ENCODE measurements at places on chromosomes 1 and 21.

DNA sequence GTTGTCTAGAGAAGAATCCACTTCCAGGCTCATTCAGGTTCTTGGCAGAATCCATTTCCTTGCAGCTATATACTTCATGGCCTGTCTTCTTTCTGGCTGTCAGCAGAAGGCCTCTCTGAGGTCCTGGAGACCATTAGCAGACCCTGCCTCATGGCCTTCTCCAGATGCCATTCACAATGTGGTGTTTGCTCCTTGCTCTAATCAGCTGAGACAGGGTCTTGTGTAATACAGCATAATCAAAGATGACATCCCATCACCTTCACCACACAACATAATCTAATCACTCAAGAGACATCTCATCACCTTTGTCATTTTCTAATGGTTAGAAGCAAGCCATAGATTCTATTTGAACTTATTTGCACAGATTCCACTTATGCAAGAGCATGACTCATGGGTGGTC is 403.9 kb upstream of the LRRC7 start:
- DNase-seq: no peak

DNA sequence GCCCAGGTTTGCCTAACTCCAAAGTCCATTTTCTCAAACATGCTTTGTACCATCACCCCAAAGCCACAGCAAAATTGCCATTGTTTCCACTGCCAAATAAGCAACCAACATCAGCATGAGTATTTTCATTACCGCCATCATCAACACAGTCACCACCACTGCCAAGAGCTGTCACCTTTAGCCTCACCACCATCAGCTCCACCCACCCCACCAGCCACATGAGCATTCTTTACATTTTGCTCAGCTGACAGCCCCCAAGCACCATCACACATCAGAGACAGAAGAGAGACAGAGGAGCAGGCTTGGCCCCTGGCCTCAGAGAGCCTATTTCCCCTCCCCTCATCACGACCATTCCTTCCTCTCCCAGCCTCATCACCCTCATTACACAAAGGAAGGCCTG is 42.7 kb downstream of the TAS1R2 start:
- no peak for DNase-seq

DNA sequence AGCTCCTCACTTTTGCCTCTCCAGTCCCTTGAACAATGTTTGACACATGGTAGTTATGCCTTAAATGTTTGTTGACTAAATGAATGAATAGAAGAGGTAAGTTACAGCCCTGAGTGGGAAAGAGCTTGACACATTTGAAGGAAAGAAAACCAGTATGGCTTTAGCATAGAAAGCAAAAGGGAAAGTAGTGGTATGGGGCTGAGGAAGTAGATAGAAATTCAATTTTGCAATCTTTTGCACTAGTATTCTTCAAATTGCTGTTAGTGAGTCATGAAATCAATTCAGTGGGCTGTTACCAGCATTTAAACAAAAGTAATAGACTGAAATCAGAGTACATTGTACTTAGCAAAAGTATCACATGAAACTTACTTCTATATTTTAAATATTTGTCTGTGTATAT is 21.1 kb downstream of the PLA2G4A start:
- DNase-seq: no peak

DNA sequence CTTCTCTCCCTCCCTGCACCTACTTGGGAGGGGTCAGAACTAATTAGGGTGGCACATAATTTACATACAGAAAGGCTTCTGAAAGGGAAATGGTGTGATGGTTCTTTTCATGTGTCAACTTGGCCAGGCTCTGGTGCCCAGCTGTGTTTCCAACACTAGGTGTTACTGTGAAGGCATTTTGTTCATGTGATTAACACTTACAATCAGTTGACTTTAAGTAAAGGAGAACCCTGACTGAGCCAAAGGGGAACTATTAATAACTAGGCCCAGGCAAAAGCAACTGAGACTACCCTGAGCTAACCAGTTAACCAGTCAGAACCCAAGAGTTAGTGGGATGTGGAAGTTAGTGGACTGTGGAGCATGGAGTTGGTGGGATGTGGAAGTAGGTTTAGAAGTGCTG is 114.9 kb downstream of the SEC16B start:
- no peak for DNase-seq

GRCh38 chr1:233193741-233194140 is 101.8 kb downstream of the PCNX2 start:
- no peak for DNase-seq

DNA sequence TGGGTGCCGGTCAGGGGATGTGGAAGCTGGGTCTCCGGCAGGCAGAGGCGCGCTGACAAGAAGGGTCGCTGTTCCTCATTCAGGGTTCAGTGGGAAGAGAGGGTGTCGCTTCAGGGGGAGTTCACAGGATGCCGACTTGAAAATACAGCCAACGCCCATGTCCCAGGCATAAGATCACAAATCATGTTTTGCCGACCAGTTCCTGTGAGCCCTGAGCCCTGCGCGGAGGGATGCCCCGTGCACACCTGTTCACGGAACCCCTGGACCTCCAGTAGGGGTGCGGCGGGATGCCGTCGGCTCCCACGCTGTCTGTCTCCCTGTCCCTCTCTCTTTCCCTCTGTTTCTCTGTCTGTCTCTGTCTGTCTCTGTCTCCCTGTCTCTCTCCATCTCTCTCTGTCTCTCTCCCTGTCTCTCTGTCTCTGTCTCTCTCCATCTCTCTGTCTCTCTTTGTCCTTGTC is 26.8 kb downstream of the TP73 start:
- no peak for DNase-seq

- DNase-seq: no peak
Measured at GRCh38 chr1:240808381-240808780, 196.4 kb upstream of the GREM2 start.

DNA sequence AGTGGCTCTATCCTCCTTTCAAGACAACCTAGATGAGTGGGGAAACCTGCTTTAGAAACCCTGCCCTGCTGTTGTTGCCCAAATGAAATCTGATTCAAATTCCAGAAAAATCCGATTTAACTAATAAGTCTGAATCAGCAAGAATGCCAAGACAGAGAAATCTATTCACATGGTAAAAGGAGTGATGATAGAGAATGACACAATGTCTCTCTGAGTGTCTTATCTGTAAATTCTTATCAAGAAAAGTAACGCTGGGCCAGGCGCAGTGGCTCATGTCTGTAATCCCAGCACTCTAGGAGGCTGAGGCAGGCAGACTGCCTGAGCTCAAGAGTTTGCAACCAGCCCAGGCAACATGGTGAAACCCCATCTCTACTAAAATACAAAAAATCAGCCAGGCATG is 13.7 kb upstream of the GUCA2A start:
- DNase-seq: no peak

GRCh38 chr1:44609768-44610526 is 64.3 kb downstream of the TMEM53 start:
- no peak for DNase-seq

- no peak for DNase-seq
Measured at GRCh38 chr1:107762751-107763390, 202.1 kb downstream of the VAV3 start.

DNA sequence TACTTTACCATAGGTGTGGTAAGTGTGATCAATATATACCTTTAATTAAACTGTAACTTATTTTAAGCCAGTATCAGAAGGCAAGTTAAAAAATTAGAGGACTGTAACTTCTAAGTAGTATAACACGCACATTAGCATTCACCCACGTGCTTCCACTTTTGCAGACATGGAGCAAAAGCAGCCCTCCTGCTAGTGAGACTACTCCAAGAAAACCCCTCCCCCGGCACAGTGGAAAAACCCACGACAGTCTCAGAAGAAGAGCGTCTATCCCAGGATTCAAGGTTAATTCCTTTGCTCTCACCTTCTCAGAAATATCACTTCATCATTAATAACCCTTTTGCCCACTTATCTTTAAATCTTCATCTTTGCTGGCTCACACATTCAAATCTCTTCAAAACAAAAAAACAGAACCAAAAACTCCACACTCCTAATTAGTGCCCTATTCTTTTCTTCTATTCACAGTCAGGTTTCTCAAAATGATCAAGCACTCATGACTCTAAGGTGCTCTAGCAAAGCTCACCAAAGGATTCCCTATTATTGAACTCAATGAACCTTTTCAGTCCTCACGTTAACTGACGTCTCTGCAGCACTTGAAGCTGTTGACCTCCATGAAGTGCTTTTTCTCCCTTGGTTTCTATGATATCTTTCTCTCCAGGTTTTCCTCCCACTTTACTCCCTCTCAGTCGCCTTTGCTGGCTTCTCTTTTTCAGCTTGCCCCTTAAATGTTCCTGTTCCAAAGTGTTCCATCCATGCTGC is 213.5 kb downstream of the SMYD3 start:
- no peak for DNase-seq

DNA sequence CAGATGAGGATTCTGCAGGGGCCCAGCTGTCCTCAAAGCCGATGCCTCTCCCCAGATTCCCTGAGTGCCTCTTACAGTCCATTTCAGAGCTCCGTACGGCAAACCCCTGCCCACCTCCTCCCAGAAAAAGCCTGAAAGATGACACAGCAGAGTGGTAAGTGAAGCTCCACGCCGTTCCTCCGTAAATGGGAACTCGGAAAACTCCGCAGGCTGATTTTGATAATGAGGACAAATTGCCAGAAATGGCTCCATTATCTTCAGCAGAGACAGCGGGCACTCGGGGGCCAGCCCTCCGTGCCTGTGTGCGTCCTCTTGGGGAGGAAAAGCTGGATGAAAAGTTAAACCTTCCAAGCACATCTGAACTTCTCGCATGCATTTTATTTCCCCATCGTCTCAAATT is 81.1 kb downstream of the NPHP4 start:
- no peak for DNase-seq

GRCh38 chr1:43324810-43325209 is 12.8 kb upstream of the MPL start:
- DNase-seq: no peak

- no peak for DNase-seq
Measured at GRCh38 chr1:247961791-247962190, 3.2 kb upstream of the OR2AK2 start.

- DNase-seq: no peak
Measured at GRCh38 chr1:156692441-156692924, 12.9 kb downstream of the CRABP2 start.

DNA sequence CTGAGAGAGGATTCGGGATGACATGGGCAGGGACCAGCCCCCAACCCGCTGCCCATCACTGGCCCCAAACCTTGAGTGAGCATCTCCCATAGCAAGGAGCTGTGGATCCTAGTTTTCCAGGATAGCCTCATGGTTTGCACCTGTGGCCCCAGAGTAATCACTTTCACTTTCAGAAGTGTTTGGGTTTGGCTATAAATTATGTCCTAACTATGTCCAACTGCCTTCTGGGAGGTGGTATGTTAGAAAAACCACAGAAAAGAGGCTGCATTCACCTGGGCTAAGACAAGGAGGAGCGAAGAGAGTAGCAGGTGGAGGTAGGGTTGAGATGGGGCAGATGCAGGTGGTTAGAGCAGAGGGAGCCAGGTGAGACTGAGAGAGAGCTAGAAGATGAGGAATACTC is 19.4 kb upstream of the CLIC6 start:
- DNase-seq: no peak

- no peak for DNase-seq
Measured at GRCh38 chr1:6471970-6472368, 6.0 kb upstream of the TNFRSF25 start.

DNA sequence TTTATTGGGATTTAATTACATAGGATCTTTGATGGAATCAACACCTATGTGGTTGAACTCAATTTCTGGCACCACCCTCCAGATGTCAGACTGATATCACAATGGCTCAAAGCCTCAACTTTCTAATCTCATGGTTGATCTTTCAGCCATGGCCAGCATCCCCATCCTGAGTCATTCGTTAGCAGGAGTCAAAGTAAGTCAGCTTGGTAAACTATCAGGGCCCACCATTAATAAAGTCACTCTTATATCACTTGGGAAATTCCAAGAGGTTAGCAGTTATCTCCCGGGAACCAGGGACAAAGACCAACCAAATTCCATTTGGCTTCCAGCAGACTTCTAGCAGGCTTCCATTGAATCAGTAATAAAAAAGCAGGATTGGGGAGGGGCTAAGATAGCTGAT is 50.7 kb upstream of the TNFSF4 start:
- no peak for DNase-seq

DNA sequence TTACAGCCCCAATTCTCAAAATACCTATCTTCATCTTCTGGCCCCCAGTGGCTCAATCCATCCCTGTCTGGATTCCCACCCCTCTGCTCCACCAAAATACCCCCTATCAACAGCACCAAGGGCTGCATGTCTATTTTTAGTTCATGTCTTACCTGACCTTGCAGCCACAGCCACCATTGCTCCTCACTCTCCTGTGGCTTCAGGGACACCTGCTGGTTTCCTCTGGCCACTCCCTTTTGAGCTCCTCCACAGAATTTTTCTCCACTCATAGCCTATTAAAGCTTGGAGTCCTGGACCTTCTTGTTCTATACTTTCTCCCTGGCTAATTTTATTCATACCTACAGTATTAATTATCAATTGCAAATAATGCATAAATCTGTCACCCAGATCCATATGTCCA is 125.3 kb upstream of the NGF start:
- no peak for DNase-seq

GRCh38 chr21:41683815-41684214 is 83.0 kb downstream of the RIPK4 start:
- no peak for DNase-seq

DNA sequence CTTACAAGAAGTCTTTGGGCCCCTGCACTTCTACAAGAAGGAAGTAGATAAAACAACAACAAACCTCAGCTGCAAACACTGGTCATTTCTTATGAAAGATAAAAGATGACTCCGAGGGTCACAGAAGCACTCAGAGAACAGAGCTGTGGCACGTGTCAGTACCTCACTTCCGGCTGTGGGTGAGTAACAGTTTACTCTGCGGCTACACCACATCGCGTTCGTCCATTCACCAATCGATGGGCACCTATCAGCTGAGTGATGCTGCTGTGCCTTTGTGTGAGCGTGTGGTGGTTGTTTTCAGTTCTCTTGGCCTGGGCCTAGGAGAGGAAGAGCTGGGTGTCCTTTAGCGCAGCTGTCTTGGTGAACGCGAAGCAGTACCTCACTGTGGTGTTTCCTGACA is 49.9 kb downstream of the COL6A1 start:
- no peak for DNase-seq

- no peak for DNase-seq
Measured at GRCh38 chr1:94616506-94616905, 74.9 kb upstream of the F3 start.

Measured in NCI-H1048 (cell line).